ENCODE measurements at places on chromosomes 11 and 22.

GRCh38 chr11:123187248-123187647 lies 7.8 kb downstream of the CLMP start:
- peak; percentile 42 for DNase-seq

DNA sequence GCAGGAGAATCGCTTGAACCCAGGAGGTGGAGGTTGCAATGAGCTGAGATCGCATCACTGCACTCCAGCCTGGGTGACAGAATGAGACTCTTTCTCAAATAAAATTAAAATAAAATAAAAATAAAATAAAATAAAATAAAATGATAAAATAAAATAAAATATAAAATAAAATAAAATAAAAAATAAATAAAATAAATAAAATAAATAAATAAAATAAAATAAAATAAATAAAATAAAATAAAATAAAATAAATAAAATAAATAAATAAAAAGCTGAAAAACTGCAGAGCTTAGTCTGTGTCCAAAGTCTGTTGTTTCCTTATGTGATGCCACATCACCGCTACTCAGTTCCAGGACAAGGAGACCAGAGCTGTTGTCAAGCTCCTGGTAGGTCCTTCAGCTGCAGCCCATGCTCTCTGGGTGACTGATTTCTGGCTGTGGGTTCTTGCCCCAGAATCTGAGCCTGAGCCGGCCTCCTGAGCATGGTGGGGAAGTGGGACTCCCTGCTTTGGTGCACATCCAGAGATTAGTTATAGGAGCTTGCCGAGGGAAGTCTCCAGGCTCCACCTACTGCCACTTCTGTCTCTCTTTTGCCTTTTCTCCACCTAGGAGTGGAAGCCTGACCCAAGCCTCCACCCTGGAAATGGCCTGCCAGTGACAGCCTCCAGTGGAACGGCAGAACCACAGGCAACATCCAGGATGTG lies 31.3 kb upstream of the ADA2 start:
- no peak for DNase-seq

- DNase-seq, result no peak
Measured at GRCh38 chr11:78946945-78947902, 372.6 kb upstream of the NARS2 start.

- DNase-seq, result no peak
Measured at GRCh38 chr11:15651816-15652215, 537.1 kb downstream of the INSC start.

DNA sequence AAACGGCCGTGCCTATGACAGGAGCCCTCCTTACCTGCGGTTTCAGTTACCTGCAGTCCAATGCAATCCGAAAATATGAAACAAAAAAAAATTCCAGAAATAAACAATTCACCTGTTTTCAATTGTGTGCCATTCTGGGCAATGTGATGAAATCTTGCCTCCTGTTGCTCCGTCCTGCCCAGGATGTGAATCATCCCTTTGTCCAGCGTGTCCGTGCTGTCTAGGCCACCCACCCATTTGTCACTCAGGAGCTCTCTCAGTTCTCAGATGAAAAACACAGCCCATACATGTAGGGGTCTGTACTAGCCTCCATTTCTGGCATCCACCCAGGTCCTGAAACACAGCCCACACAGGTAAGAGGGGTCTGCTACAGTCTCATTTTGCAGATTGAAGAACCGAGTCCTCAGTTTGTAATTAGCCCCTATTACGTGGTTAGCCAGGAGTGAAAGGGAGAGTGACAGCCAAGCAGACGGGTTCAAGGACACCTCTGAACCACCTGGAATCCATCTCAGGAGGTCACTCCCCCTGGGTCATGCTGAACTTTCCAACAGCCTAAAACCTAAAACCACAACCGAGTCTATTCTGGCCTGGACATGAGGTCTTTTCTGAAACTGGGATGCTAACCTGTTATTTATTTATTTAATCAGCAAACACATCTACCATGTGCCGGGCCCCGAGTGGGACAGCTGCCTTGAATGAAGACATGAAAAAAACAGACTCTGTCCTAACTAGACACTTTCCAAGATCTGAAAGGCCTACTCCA lies 317.2 kb downstream of the SHANK2 start:
- peak; percentile 7 for DNase-seq

DNA sequence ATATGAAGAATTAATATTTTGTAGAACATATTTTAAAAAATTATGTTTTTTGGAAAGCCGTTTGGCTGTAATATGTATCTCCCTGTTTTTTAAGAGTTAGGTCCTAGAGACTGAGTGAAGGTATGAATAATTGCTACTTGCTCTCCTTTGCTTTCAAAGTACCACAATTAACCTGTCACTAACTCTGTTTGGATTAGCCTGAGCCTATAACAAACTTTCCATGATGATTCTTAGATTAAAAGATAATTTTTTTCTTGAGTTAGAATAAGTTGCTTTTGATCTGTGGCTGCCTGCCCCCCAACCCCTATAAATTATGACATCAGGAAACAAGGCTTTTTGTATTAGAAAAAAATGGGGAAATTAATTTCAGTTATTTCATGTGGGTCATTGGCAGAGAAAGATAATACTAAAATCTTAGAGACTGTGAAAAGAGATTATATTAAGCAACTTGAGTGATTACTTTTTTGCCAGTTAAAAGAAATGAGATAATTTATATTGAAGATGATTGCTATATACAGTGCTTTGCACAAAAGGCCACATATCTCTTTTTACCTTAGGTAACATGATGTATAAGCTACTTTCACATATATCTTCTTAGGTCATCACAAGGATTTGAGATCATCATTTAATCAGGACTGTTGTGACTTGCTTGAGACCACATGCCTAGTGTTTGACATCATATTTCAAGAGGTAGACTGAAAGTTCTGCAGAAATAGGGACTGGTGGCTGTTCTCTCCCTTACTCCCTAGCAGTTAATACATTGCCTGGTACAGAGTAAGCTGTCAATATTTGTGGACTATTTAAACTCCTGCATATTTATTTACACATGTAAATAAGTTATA lies 9.6 kb downstream of the MTMR3 start:
- no peak for DNase-seq

DNA sequence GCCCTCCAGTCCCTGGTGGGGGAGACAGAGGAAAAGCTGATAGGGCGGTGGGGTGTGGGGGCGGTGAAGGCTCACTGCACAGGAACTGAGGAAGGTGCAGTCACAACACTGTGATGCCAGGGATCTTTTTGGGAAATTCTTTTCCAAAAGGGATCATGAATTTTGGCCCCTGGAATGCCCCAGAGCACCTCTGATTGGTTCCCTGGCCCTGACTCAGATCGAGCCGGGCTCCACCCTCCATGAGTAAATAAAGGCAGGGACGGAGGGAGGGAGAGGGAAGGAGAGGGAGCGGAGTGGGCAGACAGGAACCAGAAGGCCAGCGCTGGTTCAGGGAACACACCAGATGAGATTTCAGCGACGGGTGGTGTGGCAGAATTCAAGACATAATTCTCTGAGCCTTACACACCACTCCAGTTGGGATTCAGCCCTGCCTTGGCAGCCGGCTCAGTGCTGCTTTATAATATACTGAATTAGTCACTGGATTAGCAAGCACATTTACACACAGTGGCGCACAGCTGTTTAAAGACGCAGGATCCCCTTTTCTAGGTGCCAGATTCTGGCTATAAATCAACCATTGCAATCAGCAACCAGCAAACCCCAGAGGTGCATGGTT lies 80.3 kb downstream of the ETS1 start:
- DNase-seq, result peak; percentile 96

GRCh38 chr11:111735262-111736116 lies 30.7 kb downstream of the PPP2R1B start:
- DNase-seq, result peak; percentile 99

- DNase-seq, result peak; percentile 20
Measured at GRCh38 chr11:7019500-7020182, 505 bp downstream of the ZNF214 start.

DNA sequence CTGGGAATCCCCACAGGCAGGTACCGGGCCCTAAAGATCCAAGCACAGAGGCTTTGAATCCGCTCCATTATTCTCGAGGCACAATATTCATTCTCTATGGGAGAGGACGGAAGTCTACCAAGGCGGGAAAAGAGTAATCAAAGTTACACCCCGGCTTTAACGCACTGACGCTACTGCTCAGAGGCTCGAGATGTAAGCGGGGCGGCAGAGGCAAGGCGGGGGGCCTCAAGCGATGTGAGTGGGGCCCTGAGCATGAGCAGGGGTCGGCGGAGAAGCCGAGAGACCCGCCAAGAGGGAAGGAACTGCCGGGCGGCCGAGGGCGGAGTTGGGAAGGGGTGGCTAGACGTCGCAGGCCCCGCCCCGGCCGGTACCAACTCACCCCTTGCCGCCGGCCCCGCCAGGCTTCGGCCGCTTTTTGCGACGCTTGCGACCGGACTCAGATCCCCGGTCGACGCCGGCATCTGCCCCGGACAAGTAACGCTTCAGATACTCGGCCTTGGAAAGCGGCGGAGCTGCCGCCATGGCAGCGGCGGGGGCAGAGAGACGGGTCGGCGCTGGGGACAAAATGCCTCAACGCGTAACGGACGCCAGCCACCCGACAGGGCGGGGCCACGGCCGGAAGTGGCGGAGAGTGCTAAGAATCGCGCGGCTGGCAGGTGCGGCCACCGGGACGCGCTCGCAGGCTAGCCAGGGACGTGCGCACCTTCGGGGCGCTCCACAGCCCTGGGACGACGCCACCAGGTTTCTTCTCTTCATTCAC lies at the start of gene BUD13:
Gene BUD13 (minus strand): TSS at position 545 of the 760 bp plus-strand sequence. CDS start 23 bp downstream, at position 522.
- DNase-seq, result peak; percentile 75

- DNase-seq, result no peak
Measured at GRCh38 chr22:48398181-48398905, 1429.3 kb downstream of the BRD1 start.

DNA sequence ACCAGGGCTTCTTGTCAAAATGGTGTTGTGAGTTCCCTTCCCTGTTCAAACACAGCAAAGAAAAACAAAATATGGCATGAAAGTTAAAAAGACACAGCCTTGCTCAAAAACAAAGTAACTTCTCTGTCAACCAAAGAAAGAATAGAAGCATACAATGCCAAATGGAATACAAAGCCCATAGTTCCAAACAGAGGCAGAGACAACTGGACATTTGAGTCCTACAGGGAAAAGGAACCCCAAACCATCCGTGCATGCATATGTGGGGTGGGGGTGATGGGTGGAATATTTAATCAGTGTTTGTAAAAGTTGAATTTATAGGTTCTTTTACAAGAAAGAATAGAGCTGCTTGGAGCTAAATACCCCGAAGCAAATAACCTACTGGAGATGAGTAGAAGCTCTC lies 218.7 kb downstream of the FAM76B start:
- DNase-seq, result no peak

GRCh38 chr11:68812526-68812925 lies 29.2 kb downstream of the CPT1A start:
- DNase-seq, result no peak

DNA sequence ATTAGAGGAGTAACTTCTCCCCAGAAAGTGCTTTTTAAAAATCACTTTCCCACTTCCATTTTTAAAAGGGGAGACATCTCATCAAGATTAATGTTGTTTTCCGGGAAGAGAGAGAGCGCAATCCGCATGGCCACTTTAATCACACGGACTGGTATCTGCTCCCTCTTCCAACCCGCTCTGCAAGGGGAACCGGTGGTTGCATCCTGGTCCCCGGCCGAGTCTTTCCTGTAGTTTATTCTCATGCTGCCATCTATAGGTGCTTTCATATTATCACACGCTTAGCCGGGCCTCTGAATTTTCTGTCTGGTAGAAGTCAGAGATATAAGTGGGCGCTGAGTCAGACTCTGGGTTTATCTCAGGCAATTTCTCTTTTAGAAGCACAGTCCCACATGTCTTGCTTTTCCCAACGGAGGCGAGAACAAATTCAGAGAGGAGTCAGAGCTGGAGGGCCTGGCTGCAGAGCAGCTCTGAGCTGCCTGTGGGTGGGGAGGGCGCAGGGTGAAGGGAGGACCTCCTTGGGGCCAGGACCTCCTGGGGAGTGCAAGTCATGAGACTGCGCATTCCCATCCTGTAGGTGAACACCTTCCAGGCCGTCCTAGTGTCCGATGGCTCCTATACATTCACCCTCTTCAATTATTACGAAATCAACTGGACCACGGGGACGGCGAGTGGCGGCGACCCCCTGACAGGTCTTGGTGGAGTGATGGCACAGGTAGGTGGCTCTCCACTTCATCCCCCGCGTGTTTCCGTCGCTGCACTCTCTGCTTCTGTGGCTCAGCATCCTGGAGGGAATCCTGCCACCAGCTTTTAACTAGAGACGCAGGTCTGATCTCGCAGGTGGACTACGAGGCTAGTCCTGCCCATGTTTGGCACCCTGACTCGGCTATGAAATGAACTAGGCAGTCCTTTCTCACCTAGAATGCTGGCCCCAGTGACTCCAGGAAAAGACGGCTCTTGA lies 11.7 kb downstream of the TECTA start:
- peak; percentile 82 for DNase-seq

DNA sequence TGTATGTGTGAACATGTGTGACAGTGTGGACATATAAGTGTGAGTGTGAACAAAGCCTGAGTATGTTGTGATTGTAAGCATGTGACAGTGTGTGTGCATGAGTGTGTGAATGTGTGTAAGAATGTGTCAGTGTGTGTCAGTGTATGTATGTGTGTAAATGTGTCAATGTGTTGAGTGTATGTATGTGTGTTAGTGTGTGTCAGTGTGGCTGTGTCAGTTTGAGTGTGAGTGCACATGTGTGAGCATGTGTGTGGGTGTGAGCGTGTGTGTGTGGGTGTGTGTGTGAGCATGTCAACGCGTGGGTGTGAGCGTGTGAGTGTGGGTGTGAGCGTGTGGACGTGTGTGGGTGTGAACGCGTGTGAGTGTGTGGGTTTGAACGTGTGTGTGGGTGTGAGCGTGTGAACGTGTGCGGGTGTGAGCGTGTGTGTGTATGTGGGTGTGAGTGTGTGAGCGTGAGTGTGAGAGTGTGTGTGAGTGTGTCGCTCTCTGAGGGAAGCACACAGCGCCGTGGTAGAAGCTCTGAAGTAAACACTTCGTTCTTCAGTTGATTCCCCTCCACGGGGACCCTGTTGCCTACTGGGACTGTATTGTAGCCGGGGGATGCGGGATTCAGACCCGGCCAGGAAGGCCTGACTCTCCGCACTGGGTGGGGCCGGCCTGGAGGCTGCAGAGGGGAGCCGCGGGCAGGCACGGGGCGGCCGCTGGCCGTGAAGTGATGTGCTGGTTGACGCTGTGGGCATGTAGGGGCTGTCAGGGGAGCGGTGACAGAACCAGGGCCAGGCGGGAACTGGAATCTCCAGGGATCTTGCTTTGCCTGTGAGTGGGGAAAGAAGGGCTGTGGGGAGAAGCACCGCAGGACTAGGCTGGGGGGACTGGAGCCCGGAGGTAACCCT lies 21.1 kb downstream of the RPS6KA4 start:
- DNase-seq, result no peak

GRCh38 chr11:65862941-65863888 lies 3.0 kb downstream of the MUS81 start:
- DNase-seq, result no peak

GRCh38 chr11:121630041-121630440 lies 177.3 kb upstream of the SORL1-AS1 start:
- DNase-seq, result peak; percentile 93

- no peak for DNase-seq
Measured at GRCh38 chr11:68202165-68202564, 10.9 kb downstream of the KMT5B start.

GRCh38 chr11:96484361-96484760 lies 94.5 kb downstream of the JRKL start:
- no peak for DNase-seq
